ENCODE measurements at places on chromosomes 2 and 18.

- DNase-seq, result no peak
These were observed 585 bp upstream of the MOB1A start for GRCh38 chr2:74179063-74179865.

GRCh38 chr18:79411614-79412526, 16.1 kb downstream of the NFATC1 start:
- no peak for DNase-seq

DNA sequence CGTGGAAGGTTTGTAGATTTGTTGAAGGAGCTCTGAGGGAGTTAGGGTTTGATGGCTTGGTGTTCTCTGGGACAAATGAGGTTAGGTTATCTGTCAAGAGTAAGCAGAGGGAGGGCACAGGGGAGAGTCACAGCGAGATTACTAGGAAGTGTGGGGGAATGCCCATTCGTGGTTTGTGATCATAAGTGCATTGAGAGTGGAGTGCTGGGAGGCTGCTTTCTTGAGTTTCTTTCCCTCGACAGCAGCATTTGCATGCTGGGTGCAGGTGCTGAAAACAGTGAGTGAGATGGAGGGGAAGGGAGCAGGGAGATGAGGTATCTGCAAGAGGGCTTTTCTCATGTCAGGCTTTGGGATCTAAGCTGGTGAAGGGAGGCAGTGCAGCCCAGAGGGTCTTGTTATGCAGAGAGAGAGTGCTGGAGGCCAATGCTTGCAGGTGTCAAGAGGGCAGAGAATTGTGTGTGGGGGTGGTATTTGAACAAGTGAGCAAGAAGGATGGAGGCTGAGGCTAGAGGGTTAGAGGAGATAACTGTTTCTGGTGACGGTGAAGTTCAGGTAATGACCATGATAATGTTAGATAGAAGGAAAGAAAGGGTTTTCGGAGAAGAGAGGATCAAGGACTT, 8.8 kb downstream of the RALB start:
- DNase-seq, result peak; percentile 6

- no peak for DNase-seq
These were observed 169.3 kb downstream of the ANKRD30B start for GRCh38 chr18:14917311-14917710.

- DNase-seq, result no peak
These were observed 155.1 kb downstream of the DOCK10 start for GRCh38 chr2:224887141-224887540.

DNA sequence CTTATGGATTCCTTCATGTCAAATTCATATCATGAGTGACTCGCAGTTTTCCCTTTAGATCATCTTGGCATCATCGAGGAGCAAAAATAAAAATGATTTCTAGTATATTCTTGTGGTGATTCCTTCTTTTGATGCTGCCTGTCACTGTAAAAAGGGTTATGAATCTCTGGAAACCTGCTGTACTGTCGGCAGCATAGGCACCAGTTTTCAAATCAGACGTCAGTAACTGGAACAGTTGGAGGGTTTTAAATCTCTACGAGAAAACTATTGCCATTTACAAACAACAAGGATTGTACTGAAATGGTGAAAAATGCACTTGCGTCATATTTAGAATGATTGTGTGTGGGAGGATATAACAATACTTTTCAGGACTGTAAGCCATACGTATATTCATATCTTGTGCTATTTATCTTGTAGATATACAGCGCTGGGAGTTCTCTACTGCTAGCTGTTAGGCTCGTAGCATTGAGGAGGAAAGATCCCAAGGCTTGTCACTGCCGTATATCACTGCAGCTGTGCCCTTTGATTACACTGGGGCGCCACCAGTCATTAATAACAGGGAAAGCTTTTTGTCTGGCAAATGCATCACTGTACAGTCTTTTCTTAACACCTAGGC, 320.7 kb downstream of the MTX2 start:
- DNase-seq, result no peak

GRCh38 chr18:31450409-31450808, 2.9 kb downstream of the DSG3 start:
- DNase-seq, result no peak

DNA sequence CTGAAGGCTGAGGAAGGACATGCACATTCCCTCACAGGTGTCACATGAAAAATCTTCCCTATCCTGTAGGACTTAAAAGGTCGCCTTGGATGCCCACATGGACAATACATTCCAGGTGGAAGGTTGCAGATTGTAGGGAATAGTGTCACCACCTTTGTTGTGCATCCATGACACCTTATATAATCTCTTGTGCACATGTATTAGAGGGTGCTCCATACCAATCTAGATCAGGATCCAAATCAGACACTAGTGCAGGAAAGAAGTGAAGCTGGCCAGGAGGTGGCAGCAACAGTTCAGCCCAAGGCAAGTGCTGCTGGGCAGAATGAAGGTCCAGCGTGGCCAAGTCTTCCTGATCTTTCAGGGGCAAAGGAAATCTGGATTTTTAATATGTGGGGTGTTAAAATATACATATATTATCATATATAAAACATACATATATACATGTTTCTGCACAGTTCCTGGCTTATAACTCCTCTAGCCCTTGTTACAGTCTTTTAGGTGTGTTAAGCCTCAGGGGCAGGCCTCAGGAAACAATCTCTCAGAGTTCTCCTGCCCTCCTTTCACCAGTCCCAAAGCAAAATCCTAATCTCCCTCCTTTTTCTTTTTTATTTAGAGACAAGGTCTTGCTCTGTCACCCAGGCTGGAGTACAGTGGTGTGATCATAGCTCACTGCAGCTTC, 16.6 kb downstream of the NIF3L1 start:
- DNase-seq, result peak; percentile 62

DNA sequence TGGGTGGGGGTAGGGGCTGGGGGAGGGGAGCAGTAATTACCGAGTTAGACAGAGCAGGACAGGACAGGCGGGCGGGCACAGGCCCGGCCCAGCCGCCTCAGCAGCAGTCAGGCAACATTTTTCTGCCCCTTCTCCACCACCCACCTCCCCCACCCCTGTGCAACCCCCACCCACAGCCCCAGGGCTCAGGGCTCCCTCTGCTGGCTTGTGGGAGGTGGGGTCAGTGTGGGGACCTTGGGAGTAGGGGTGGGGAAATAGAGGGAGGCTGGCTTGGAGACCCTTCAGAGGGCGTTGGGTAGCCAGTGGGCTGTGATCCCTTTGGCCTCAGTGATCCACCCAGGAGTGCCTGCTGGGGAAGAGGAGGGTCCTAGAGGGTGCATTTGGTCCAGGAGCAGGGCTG, 6.4 kb downstream of the WNT6 start:
- no peak for DNase-seq

GRCh38 chr2:64166637-64167420, 22.6 kb upstream of the PELI1 start:
- no peak for DNase-seq

DNA sequence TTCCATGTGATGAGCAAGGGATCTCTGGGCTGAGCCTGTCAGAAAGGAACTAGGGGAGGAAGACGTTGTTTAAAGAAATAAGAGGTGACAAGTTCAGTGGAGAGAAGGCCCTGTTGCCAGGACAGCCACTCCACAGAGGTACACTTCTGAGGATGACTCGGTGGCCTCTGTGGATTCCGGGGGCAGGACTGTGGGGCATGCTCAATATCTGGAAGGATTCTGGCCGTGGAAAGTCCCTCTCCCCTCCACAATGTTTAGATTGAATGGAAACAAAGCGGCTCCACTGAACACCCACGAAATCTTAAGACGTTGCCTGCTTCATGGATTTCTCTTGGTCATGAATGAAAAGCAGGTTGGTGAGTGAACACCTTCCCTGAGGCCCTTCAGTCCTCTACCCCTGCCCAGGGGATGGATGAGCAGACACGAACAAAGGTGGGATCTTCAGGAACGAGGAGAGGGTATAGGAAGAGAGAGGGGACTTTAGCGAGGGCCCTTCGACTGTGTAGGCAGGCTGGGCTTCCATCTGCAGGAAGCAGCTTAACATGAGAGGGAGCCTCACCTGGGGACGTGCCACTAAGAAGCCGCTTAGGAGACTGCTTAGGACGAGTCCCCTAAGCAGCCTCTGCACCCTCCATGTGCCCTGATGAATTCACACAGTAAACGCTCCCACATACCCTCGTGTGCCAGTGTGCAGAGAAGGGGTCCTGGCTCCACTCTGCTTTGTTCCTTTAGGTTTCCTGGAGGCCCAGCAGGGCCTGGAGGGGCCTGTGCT, 1.9 kb downstream of the NTSR2 start:
- DNase-seq, result no peak

- DNase-seq, result peak; percentile 30
These were observed 14.7 kb upstream of the MRPL33 start for GRCh38 chr2:27756544-27757498.

GRCh38 chr2:64751286-64752260, 97.9 kb upstream of the SERTAD2 start:
- DNase-seq, result peak; percentile 50

- DNase-seq, result no peak
These were observed 330.8 kb downstream of the NUP35 start for GRCh38 chr2:183455056-183455455.

- no peak for DNase-seq
These were observed 14.1 kb downstream of the CTDP1 start for GRCh38 chr18:79693561-79694205.

GRCh38 chr2:64657411-64657810, 3.7 kb upstream of the SERTAD2 start:
- no peak for DNase-seq

- no peak for DNase-seq
These were observed 818.7 kb downstream of the BCL11A start for GRCh38 chr2:59734743-59735142.

DNA sequence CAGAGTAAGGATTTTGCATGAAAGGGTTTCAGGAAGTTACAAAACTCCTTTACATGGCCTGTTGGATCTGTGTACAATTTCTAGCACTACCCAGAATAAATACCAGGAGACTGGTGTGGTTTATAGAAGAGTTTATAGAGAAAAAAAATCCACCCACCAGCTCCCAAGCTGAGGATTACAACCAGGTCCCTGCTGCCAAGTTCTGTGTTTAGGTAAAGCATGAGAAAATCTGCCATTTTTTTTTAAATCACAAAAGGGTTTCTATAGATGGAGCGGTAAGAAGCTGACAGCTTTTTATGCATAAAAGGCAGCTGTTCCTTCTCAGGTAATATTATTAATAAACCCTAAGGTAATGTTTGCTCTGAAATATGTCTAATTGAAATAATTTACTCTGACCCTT, 545.4 kb upstream of the ZEB2 start:
- no peak for DNase-seq

- DNase-seq, result no peak
These were observed 37.4 kb downstream of the MRPL44 start for GRCh38 chr2:223994562-223995162.

GRCh38 chr2:47070155-47070919, 84.8 kb downstream of the STPG4 start:
- DNase-seq, result no peak

Measured in CD4-positive, alpha-beta T cell treated with Interferon alpha-2 for 1 hour (primary cell).